Hepatocyte (in vitro differentiated cells): ENCODE measurements at places on chromosomes 7 and 10. TPM values are rescaled to one million over a fixed set of nuclear protein-coding genes. Genes with fewer than 3 reads are reported as not detected.

HMX2 gene
- not detected in 2 replicates for polyA plus RNA-seq

VPS37D gene
- polyA plus RNA-seq, result 7.5 and 9.5 TPM in 2 replicates

- peak; percentile 19 for DNase-seq
Observed at GRCh38 chr10:74103560-74104258, 46.9 kb downstream of the AP3M1 start.

- peak; percentile 84 for DNase-seq
Observed at GRCh38 chr10:88851706-88852105, at the start of gene ANKRD22. Gene ANKRD22, minus strand, starts transcription at chr10:88851844. Its CDS starts 237 bp downstream, at chr10:88851607.

- DNase-seq, result no peak
Observed at GRCh38 chr7:6505685-6506559, 45.3 kb downstream of the GRID2IP start.

EPDR1 gene
- polyA plus RNA-seq, result 3.7 and 6.8 TPM in 2 replicates

GRCh38 chr7:129780974-129781927 lies 169.7 kb downstream of the NRF1 start:
- no peak for DNase-seq

- DNase-seq, result no peak
Observed at GRCh38 chr7:124943472-124943871, 13.8 kb upstream of the POT1 start.

PKD2L1 gene
- 0.88 and 1.9 TPM in 2 replicates for polyA plus RNA-seq

PNLIPRP2 gene
- 16.7 and 23.4 TPM in 2 replicates for polyA plus RNA-seq

DNA sequence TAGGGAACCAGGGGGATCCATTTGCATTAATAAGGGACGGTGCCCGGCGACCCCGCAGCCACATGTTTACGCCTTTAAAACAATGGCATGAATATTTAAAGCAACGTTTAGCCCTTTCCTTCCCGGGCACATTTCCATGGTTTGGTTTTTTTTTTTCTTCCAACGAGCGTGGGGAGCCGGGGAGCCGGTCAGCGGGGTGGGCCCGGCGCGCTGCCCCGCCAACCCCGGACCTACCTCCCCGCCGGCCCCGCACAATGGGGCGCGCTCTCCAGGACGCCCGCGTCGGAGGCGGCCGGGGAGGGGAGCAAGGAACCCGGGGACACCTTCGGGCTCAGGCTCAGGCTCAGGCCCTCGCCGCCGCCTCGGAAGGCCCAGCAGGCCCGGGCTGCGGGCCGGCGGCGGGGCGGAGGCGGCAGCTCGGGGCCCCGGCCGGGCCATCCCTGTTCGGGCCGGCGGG lies 1.0 kb downstream of the SEPHS1 start:
- peak; percentile 69 for DNase-seq

DNA sequence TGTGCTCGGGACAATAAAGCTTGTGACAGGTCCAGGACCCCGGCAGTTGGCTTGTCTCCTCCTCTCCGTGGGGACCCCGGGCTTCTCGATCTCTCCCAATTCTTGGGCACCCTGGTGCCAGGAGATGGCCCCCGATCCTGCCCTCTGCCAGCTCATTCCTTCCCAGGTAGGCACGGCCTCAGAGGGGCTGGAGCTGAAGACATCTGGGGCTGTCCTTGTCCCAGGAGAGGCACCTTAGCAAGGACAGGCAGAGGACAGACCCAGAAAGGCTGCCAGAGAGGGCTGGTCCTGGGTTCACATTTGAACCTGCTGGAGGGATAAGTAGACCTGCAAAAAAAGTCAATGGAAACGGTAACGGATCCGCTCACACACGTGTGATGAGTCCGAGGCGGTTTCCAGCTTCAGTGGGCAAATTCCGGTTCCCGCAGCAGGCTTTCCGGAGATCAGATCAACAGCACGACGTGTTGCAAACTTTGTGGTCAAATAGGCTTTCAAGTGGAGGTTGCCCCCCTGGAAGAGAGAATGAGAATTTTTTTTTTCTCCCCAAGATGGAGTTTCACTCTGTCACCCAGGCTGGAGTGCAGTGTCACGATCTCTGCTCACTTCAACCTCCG lies 47.7 kb upstream of the GTF2IRD1 start:
- DNase-seq, result no peak

GRCh38 chr7:48786951-48787350 lies 137.4 kb upstream of the CDC14C start:
- no peak for DNase-seq

GRCh38 chr10:86450806-86451603 lies 70.6 kb downstream of the WAPL start:
- DNase-seq, result no peak

PRTFDC1 gene
- polyA plus RNA-seq, result 6.0 and 6.4 TPM in 2 replicates

DNA sequence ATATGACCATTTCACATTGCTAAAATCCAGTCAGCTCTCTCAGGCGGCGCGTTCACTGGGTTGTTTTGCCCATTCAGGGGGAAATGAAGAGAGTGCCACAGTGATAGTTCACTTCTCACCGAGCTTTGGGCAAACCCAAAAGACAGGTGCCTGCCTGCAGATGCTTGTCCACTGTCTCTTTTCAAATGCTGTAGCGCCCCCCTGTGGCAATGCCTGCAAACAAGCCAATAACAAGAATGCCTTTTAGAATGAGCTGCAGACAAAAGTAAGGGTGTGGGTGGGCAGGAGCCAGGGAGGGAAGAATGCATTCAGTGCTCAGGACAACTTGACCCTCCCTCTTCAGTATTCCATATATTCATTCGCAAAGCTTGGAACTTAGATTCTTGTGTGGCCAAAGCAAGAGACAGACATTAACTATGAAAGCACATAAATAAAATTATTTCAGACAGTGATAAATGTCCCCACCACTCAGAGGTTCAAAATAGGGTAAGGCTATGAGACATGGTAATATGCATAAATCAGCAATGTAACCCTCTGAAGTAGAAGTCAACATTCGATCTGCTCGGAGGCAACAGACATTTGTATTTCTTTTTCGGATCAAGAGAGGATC lies 86.9 kb downstream of the JAZF1 start:
- DNase-seq, result peak; percentile 75

SRPK2 gene
- 41.4 and 45.1 TPM in 2 replicates for polyA plus RNA-seq

AP4M1 gene
- polyA plus RNA-seq, result 17.4 and 22.0 TPM in 2 replicates

NANOS1 gene
- polyA plus RNA-seq, result 5.7 and 6.2 TPM in 2 replicates

NUPR2 gene
- polyA plus RNA-seq, result not detected in 2 replicates

- no peak for DNase-seq
Observed at GRCh38 chr7:151859111-151859947, 17.6 kb downstream of the PRKAG2 start.

GRCh38 chr7:140159497-140159896 lies 17.3 kb downstream of the KDM7A start:
- no peak for DNase-seq

RNF32 gene
- 2.9 and 6.7 TPM in 2 replicates for polyA plus RNA-seq

CHN2 gene
- polyA plus RNA-seq, result 12.3 and 13.7 TPM in 2 replicates

DNA sequence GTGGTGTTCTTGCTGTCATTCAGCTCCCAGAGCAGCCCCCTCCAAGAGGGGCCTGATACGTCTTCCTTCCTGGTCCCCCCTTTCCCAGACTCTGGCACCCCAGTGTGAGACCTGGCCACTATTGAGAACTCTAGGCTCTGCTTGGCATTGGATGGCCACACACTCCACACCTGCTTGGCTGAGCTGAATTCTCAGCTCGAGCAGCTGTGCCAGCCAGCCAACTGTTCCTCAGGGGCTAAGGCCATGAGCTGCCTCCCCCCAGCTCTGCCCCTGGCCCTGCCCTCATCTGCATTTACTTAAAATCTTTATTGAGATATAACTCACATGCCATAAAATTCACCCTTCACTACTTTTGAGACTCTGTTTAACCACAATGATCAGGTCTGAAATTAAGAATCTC lies 6.7 kb downstream of the TLL2 start:
- DNase-seq, result no peak
